ENCODE measurements at places on chromosomes 4 and X. TPM values are rescaled to one million over a fixed set of nuclear protein-coding genes. Genes with fewer than 3 reads are reported as not detected.

Gene SPANXN4
- total RNA-seq = not detected

Gene GAB1
- total RNA-seq = 6.9 TPM

GRCh38 chrX:50876551-50876950 lies 34.0 kb upstream of the BMP15 start:
- H3K4me1 ChIP-seq = no peaks in the 10 kb centered on the region
- H3K27ac ChIP-seq = no peak overlapping the region
- H3K36me3 ChIP-seq = no peaks in the 10 kb centered on the region
- H3K27me3 ChIP-seq = no peaks in the 10 kb centered on the region
- DNase-seq = no peak

DNA sequence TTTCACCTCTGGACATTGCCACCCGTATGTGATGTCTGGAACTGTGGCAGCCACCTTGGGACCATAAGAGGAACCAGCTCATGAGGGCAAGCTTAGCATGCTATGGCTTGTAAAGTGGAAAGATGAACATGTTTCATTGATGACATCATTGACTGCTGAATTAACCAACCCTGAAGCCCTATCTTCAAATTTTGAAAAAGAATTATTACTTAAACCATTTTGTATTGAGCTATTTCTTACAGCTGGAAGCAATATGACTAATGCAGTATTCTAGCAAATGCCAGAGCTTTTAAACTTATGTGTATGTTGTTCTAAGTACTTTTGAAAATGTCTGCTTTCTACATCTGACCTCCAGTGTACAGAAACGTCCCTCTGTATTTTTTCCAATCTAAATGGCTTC lies 18.1 kb downstream of the GUCY2F start:
- no peaks in the 10 kb centered on the region for H3K4me1 ChIP-seq
- no peak for DNase-seq
- no peak overlapping the region for H3K4me3 ChIP-seq

Gene FABP2
- 0.28 TPM for total RNA-seq

Gene ADAMTS3
- 1.8 TPM for total RNA-seq

Gene MAGEE1
- 0.85 TPM for total RNA-seq

Gene PWWP3B
- total RNA-seq = 0.24 TPM

DNA sequence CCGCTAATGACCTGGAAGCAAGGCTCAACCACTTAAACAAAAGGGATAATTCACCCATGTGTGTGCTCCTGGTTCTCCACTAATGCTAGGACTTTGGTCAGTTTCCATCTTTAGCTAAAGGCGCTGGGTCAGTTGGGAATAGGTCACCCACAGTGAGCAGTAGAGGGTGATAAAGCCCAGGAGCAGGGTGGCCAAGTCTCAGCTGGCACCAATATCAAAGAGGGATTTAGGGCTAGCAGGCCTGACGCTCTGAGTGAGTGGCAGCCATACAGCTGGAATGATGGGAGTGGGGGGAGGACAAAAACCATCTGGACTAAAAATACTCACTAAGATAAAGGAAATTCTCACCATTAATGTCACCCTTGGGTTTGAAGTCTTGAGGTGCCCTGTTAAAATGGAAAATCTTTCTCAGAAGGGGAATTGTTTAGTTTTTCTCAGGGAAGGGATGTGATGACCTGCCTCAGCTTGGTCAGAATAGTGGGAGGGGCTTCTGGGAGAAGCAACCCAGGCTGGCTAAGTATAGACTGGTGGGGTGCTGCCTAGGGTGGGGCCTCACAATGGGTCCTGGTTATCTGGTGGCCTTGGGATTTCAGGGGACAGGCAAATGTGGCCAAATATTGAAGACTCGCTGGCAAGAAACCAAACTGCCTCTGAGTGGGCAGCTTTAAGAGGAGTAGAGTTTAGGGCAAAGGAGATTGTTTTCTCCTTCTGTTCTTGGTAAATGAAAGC lies 47.1 kb downstream of the TSC22D3 start:
- H3K4me3 ChIP-seq = no peak overlapping the region
- DNase-seq = no peak
- H3K27ac ChIP-seq = no peak overlapping the region
- no peaks in the 10 kb centered on the region for H3K27me3 ChIP-seq
- H3K36me3 ChIP-seq = no peaks in the 10 kb centered on the region

- H3K27me3 ChIP-seq = no peaks in the 10 kb centered on the region
- peaks cover 8% of the 10 kb centered on the region for H3K4me1 ChIP-seq
- no peak overlapping the region for H3K4me3 ChIP-seq
These were observed 12.5 kb downstream of the L1CAM start for GRCh38 chrX:153873282-153874084.

Measured in thymus (tissue), 14 donors.